ENCODE measurements at places on chromosomes 1 and 21. TPM values are rescaled to one million over a fixed set of nuclear protein-coding genes. Genes with fewer than 3 reads are reported as not detected.

- H3K4me3 ChIP-seq = no peak overlapping the region
- H3K27me3 ChIP-seq = no peaks in the 10 kb centered on the region
- DNase-seq = no peak
- H3K36me3 ChIP-seq = no peaks in the 10 kb centered on the region
- no peaks in the 10 kb centered on the region for H3K4me1 ChIP-seq
- no peak overlapping the region for H3K27ac ChIP-seq
Observed at GRCh38 chr1:31432592-31433395, 19.8 kb downstream of the SERINC2 start.

- no peak overlapping the region for H3K27ac ChIP-seq
- peaks cover 4% of the 10 kb centered on the region for H3K4me1 ChIP-seq
- H3K27me3 ChIP-seq = peaks cover 59% of the 10 kb centered on the region
- H3K4me3 ChIP-seq = no peak overlapping the region
- DNase-seq = no peak
Observed at GRCh38 chr1:85290826-85291225, 14.4 kb upstream of the BCL10 start.

DNA sequence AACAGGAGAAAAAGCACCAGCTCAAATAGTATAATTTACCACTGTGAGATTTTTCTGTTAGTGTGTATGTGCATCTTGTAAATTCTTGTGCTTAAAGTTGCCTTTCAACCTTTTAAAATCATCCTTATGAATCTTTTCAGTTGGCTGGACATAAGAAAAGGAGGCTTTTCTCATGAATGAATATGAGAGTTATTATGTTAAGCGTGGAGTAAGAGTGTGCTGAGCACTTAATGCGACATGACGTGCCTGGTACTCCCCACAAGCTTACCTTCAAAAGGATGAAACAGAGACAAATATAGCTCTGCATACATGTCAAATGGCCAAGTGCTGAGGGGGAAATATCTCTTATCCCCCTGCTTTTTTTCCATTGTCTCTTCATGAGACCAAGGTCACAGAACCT lies 85.3 kb upstream of the ADGRL2 start:
- no peak overlapping the region for H3K4me3 ChIP-seq
- DNase-seq = no peak
- H3K4me1 ChIP-seq = no peaks in the 10 kb centered on the region
- no peak overlapping the region for H3K27ac ChIP-seq
- no peaks in the 10 kb centered on the region for H3K27me3 ChIP-seq

DNA sequence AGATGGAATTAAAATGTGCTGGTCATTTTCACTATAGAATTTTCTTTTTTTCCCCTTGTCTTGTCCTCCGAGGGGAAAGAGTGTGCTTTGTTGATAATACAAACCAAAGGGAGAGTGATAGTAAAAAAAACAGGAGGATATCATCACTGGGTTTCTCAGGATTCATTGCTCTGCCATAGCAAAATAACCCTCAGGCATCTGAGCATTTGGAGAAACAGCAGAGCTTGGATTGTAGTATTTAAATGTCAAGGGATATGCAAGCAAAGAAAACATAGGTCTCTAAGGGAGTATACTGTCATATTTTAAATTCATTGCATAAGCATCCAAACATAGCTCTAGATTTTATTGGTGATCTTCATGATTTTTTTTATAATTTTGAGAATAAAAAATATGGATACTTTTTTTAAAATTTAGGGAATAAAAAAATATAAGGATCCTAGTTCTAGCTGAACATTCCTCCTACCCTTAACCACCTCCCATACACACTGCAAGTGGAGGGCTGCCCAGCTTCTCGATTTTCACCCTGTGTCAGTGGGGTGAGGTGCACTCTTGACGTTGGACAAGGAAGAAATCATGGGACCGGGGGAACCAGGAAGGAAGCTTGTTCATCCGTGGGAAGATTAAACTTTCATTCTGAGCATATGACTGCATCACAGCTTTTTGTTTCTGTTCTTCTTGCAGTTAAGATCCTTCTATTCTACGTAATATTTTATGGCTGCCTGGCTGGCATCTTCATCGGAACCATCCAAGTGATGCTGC lies 4.4 kb downstream of the ATP1B1 start:
- H3K4me1 ChIP-seq = peaks cover 27% of the 10 kb centered on the region
- no peak for DNase-seq
- no peaks in the 10 kb centered on the region for H3K36me3 ChIP-seq
- H3K4me3 ChIP-seq = no peak overlapping the region
- peaks cover 12% of the 10 kb centered on the region for H3K27me3 ChIP-seq

DNA sequence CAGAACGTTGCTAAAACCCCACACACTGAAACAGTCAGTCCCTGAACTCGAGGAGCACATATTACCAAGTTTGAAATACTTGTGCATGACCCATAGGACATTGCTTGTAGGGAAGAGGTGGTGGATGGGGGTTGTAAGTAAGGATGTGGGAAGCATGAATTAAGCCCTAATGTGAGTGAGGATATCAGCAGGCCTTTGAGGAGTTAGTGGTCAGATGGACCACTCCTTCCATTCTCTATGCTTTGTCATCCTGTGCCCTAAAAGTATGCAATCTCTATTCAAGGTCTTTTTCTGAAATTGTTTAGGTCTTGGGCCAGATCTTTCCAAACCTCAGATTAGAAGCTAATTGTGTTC lies 70.9 kb upstream of the SAMSN1 start:
- no peak overlapping the region for H3K27ac ChIP-seq
- no peak overlapping the region for H3K4me3 ChIP-seq
- H3K36me3 ChIP-seq = peaks cover 16% of the 10 kb centered on the region

GRCh38 chr21:42666023-42666747 lies 12.8 kb downstream of the PDE9A start:
- no peak overlapping the region for H3K27ac ChIP-seq
- no peaks in the 10 kb centered on the region for H3K36me3 ChIP-seq
- no peaks in the 10 kb centered on the region for H3K27me3 ChIP-seq
- no peak overlapping the region for H3K4me3 ChIP-seq

DNA sequence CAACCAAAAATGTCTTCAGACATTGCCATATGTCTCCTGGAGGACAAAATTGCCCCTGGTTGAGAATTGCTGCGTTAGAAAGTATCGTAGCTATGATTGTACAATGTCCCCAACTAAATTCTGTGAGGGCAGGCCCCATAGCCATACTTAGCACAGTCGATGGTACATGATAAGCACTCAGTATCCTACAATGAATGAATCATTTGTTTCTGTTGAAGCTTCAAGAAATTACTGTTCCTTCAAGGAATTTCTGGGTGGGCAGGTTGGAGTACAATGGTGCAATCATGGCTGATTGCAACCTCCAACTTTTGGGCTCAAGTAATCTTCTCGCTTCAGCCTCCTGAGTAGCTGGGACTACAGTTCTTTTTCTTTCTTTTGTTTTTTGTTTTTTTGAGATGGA lies 4.7 kb downstream of the CAP1 start:
- peak overlapping the region; percentile 39 for H3K27ac ChIP-seq
- peaks cover 71% of the 10 kb centered on the region for H3K4me1 ChIP-seq
- H3K27me3 ChIP-seq = no peaks in the 10 kb centered on the region
- H3K4me3 ChIP-seq = peak overlapping the region; percentile 61
- DNase-seq = no peak

GRCh38 chr1:156001662-156002171 lies 19.0 kb downstream of the SSR2 start:
- H3K4me3 ChIP-seq = no peak overlapping the region
- H3K27me3 ChIP-seq = no peaks in the 10 kb centered on the region
- no peak for DNase-seq

MR1 gene
- total RNA-seq = 38.7 TPM

SLC2A5 gene
- not detected for total RNA-seq

DNA sequence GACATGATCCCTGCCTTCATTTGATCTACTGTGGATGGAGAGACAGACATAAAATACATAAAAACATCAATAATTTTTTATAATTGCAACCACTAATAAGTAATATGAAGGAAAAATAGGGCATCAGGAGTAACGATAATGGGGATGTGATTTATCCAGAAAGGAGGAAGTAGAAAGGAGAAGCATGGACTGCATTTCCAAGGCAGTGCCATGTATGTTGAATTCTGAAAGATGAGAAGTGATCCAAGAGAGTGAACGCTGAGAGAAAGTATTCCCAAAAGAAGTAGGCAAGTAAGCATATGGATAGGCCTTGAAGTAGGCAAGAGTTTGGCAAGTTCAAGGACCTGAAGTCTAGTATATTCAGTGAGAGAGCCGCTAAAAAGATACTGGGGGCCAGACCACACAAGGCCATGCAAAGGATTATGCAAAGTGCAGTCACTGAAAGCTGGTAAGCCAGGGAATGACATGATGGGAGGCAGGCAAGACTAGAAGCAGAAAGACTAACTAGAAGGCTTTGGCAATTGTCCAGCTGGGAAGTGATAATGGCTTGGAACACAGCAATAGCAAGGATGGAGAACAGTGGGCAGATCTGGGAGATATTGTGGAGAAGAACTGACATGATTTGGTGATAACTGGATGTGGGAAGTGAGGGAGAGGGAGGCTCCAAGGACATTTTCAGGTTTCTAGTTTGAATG lies 85.9 kb downstream of the TM2D1 start:
- H3K27me3 ChIP-seq = peaks cover 2% of the 10 kb centered on the region
- H3K36me3 ChIP-seq = no peaks in the 10 kb centered on the region
- no peak overlapping the region for H3K27ac ChIP-seq

GRCh38 chr1:121516234-121516967 lies 331.6 kb downstream of the SRGAP2C start:
- peaks cover 58% of the 10 kb centered on the region for H3K4me1 ChIP-seq
- H3K4me3 ChIP-seq = peak overlapping the region; percentile 56
- peak overlapping the region; percentile 94 for H3K27ac ChIP-seq
- DNase-seq = peak; percentile 77
- no peaks in the 10 kb centered on the region for H3K27me3 ChIP-seq

GRCh38 chr21:35032474-35033263 lies 16.4 kb downstream of the RUNX1 start:
- H3K36me3 ChIP-seq = peaks cover 38% of the 10 kb centered on the region
- H3K4me3 ChIP-seq = no peak overlapping the region
- no peaks in the 10 kb centered on the region for H3K27me3 ChIP-seq
- no peak for DNase-seq
- H3K4me1 ChIP-seq = peaks cover 81% of the 10 kb centered on the region

NUAK2 gene
- 6.0 TPM for total RNA-seq

All from activated CD8-positive, alpha-beta memory T cell treated with anti-CD3 and anti-CD28 coated beads, Interleukin-2, amount 10 ng/mL, durations not matched to agents 7 days and 5 days (primary cell).